ENCODE measurements at places on chromosomes 6 and 20.

GRCh38 chr6:27840572-27840971, 71.6 kb downstream of the OR2B2 start:
- no peak for DNase-seq

GRCh38 chr6:15628499-15629131, 34.2 kb downstream of the DTNBP1 start:
- no peak for DNase-seq

DNA sequence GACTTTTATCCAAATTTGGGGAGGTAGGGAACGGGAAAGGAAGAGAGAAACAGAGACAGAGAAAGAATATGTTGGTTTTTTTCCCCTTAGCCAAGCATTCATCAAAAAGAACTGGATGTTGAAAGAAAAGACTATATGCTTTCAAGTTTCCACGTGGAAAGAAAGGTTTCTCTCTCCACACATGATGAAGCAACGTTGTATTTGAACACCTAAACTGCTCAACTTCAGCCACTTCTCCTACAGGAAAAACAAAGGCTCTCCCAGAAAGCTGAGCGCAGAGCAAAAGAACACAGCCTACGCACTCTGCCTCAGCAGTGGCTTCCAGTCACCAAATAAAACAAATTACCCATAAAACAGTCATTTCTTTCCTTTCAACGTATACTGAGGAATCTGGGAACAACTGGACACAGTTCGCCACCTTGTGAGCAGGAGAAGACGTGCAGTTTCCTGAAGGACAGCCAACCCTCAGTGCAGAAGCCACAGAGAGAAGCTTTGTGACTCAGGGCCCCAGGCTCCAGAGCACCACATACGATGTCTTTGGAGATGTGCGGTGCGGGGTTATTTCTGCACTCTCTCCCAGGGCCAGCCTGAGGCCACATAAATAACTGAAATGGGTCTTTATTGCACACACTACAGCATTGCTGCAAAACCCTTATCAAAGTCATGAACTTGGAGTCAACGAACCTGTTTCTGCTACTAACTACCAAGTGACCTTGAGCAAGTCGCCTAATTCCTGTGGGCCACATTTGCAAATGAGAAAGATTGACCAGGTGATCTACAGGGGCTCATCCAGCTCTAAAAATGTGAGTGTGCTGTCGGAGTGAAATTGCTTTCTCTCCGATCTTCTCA, 10.1 kb downstream of the IL17F start:
- DNase-seq: no peak

GRCh38 chr6:116557893-116558292, 4.3 kb downstream of the CALHM4 start:
- DNase-seq: no peak

DNA sequence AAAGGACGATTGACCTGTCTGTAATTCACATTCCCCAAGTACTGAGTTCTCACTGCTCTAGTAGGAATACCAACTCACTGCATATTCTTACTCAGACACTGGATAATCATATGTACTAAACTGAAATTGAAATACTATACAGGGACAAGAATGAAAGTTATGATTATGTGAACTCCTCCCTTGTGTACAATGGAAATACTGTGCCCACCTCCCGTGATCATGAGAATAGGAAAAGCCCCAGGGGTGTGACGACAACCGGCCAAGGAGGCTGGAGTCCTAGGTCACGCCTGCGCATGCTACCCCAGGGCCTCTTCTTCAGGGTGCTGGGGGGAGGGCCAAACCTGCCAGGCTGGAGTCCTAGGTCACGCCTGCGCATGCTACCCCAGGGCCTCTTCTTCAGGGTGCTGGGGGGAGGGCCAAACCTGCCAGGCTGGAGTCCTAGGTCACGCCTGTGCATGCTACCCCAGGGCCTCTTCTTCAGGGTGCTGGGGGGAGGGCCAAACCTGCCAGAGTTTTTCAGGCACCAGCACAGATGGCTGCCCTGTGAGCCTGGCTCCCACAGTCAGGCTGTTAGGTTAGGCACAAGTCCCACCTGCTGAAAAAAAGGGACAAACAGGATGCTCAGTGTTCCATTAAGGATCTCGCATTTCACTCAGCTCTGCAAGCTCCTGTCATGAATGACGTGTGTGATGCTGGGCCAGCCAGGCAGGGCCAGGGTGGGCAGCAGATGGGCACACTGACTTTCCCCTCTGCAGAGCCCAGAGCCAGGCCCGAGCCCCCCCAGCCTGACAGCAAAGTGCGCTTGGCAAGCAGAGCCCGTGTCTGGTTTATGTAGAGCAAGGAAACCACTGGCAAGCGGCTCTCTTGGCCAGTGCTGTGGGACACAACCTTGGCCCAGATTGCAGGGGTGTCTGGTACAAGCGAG, 107.7 kb downstream of the FOXF2 start:
- DNase-seq: no peak

DNA sequence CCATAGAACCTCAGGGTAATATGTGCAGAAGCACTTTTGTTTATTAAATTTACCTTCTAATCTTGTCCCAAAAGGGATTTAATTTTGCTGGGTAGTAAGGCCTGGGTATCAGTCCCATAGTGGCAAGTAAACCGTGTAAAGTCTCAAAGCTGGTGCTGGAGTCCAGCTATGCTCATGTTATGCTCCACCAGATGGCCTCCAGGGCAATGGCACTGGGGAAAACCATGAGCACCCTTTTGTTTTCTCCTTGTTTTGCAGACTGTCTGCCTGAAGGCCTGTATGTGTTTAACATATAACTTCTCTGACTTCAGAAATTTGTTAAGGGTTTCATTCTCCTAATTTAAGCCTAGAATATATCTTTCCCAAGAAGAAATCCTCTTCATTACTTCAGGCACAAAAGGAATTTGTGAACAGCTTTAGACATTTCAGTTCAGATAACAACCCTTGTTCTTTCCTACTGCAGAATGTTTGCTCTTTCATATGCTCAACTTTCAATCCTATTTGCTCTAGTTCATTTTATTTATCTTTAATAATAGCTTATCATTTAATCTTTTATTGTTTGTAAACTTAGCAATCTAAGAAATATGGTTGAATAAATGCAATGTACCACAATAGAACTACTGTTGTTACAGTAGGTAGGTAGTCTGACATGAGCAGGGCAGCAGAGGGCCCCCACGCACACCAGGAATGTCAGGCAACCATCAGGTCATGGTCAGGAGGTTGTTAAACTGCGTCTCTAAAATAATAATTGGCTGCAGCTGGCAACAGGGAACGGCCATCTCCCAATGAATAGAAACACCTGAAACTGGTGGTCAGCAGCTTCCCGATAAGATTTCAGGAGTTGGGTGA, 162.8 kb downstream of the TENT5A start:
- DNase-seq: no peak

GRCh38 chr6:43921039-43921438, 151.0 kb downstream of the VEGFA start:
- no peak for DNase-seq

GRCh38 chr6:50288881-50289280, 239.2 kb upstream of the DEFB112 start:
- no peak for DNase-seq

- DNase-seq: no peak
Observed at GRCh38 chr20:33412484-33412838, 11.1 kb upstream of the CDK5RAP1 start.

DNA sequence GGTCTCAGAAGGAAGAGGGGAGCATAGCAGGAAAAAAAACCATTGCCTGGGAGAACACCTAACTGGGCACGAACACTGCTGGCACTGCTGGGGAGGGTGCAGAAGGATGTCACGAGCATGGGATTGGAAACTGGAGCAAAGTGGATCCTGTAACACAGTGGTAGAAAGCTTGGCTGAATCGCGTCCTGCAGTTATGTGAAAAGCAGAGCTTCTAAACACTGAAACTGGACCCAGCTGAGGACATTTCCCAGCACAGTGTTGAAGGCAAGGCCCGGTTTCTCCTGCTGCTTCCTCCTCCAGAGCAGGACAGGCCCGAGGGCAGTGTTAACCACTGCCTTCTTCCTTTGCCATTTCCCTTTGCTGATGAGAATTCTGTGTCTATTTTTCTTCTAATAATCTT, 6.7 kb downstream of the APMAP start:
- no peak for DNase-seq

DNA sequence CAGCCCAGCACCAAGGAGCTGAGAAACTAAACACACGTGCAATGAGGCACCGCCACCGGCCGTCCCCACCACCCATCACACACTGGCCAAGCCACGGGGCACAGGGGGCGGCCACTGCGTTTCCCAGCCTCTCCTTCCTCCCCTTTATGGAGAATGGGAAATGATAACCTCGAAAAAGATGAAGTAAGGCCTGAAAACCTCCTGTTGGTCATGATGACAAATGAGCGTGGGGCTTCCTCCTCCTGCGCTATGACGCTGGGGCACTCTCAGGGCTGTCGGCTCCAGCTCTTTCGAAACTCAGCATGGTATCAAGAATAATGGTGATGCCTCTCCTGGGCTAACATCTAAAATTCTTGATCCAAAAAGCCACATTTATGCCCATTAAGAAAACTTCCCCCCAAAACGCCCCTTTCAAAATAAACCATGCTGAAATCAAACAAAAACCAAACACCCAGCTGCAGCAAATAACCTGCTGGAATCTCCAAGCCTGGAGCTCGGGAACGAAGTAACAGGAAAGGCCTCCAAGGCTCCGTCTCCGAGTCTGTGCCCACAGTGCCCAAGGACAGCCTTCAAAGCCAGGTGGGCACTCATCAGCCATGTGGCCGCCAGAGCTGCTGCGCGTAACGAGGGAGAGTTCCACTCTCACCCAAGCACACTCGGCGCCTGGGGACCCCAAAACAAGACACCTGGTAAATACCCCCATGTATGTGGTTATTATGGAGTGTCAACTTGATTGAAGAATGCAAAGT, 50.0 kb downstream of the TAF4 start:
- DNase-seq: no peak

GRCh38 chr6:56725254-56725653, 82.6 kb upstream of the DST start:
- DNase-seq: no peak

DNA sequence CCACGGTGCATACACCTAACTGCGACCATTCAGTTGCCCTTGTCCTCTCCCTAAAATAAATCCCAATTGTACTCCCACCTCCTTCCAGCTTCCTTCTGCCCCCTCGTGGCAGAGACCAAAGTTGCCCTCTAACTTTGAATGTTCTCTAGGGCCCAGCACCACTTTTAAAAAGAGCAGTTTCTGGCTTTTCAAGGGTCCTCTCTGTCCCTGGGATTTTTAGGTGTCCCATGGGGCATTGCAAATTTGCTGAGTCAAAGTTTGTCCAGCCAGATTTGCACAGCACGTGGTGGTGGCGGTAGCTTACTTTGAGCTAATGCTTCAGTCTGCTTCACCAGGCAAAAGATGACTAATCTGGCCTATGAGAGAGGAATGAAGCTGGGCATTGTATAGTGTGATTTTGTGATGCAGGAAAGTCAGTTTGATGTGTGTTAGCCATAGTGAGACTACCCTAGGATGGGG, 100.2 kb downstream of the PERP start:
- peak; percentile 8 for DNase-seq

Measured in activated naive CD4-positive, alpha-beta T cell (primary cell).